ENCODE measurements at places on chromosomes 3 and 15.

DNA sequence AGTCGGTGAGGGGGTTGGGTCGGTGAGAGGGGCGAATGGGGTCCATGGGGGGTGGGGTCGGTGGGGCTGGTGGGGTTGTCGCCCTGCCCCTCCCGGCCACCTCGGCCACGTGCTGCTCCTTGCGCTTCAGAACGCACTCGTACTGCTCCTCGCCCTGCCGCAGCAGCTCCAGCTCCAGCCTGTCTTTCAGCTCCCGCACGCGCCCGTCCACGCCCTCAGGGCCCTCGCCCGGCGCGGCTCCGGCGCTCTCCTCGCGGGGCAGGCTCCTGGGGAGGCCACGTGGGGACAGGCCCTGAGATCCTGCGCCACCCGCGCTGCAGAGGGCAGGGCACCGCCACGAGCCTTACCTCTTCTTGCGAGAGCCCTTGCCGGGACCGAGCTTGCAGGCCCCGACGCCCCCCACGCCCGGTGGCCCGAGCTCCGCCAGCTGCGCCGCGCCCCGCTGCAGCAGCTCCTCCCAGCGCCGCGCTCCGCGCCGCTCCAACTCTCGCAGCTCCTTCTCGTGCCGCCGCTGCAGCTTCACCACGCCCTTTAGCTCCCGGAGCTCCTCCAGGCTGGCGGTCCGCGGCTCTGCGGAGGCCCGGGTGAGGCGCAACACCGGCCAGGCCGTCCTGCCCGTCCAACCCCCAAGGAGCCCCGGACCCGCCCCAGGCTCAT, 8.2 kb upstream of the ANKRD63 start:
- DNase-seq, result no peak
- no peaks in the 10 kb centered on the region for H3K4me1 ChIP-seq
- H3K4me3 ChIP-seq, result no peak overlapping the region
- no peaks in the 10 kb centered on the region for H3K27me3 ChIP-seq
- H3K27ac ChIP-seq, result no peak overlapping the region

DNA sequence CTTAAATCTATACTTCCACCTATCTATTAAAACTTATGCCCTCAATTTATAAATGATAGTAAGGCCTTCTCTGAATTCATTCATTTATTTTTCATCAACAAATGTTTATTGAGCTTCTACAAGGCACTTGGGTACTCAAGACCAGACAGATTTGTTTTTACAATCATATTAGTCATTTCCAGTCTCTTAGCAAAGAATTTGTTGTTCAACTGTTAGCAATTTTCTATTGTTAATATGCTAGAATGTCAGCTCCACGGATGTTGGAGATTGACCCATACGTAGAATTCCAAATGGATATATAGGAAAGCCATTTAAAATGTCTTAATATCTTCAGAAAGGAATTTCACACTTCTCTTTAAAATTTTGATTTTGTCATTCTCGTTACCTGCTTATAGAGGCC, 36.7 kb downstream of the ZBTB38 start:
- no peak overlapping the region for H3K27ac ChIP-seq
- no peak for DNase-seq
- H3K4me3 ChIP-seq, result no peak overlapping the region
- no peaks in the 10 kb centered on the region for H3K27me3 ChIP-seq
- H3K4me1 ChIP-seq, result peaks cover 44% of the 10 kb centered on the region
- peaks cover 48% of the 10 kb centered on the region for H3K36me3 ChIP-seq

GRCh38 chr15:99556578-99556977, 9.2 kb upstream of the MEF2A start:
- no peak overlapping the region for H3K27ac ChIP-seq
- no peaks in the 10 kb centered on the region for H3K36me3 ChIP-seq
- DNase-seq, result no peak
- no peak overlapping the region for H3K4me3 ChIP-seq

- no peaks in the 10 kb centered on the region for H3K4me1 ChIP-seq
- H3K4me3 ChIP-seq, result no peak overlapping the region
- no peaks in the 10 kb centered on the region for H3K27me3 ChIP-seq
- no peak overlapping the region for H3K27ac ChIP-seq
These were observed 598.5 kb downstream of the PDCD6IP start for GRCh38 chr3:34396956-34397355.

DNA sequence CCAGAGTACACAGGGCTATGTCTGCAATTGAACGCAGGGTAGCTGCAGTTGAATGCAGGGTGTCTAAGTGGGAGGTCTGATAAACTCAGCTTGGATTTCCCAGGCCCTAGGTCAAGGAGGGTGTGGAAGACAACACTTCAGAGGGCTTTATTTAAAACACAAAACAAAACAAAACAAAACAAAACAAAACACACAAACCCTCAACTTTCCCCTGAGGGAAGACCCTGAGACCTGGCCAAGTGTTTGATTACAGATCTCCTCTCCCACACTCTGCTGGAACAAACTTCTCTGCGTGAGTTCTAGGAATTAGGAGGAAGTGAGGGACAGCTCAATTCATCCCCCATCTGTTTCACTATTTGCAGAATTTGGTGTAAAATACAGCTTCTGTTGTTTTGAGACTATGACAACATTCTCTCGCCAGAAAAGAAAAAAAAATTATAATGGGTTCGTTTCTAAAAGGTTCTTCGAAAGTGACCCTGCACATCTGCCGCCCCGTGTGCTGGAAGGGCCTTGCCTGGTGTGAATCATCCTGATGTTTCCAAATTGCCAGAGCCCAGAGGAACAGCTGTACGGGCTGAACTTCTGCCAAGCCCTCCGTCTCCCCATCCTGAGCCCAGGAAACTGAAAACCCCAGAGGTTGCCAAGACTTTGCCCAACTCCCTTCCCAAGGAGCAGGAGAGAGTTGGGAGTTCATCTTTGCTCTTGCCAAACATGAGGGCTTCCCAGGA, 73.3 kb upstream of the RAD18 start:
- H3K27me3 ChIP-seq, result no peaks in the 10 kb centered on the region
- no peak for DNase-seq
- H3K36me3 ChIP-seq, result no peaks in the 10 kb centered on the region
- H3K27ac ChIP-seq, result no peak overlapping the region
- no peak overlapping the region for H3K4me3 ChIP-seq

DNA sequence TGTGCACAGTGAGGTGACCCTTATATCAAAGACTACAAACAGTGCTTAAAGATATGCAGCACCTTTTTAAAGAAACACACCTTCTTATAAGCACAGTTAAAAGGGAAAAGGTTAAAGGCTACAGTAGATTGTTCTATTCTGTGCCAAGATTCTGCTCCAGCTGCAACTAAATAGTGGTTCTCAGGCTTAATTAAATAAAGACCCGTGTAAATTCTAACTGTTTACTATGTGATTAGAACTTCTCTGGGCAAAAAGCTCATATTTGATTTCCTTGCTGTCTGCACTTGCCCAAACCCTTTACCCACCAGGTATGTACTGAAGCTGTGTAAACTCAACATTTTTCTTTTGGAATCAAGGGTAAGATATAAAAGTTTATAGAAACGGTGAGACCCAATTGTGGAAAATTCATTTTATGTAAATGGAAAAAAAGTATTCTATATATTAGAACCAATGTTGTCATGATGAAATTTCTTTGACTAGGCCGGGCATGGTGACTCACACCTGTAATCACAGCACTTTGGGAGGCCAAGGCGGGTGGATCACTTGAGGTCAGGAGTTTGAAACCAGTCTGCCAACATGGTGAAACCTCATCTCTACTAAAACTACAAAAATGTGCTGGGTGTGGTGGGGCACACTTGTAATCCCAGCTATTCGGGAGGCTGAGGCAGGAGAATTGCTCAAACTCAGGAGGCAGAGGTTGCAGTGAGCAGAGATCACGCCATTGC, 230.6 kb downstream of the MECOM start:
- H3K4me1 ChIP-seq, result peaks cover 10% of the 10 kb centered on the region
- DNase-seq, result no peak
- H3K27ac ChIP-seq, result no peak overlapping the region
- no peaks in the 10 kb centered on the region for H3K27me3 ChIP-seq

- no peaks in the 10 kb centered on the region for H3K27me3 ChIP-seq
- H3K4me3 ChIP-seq, result no peak overlapping the region
- no peaks in the 10 kb centered on the region for H3K36me3 ChIP-seq
- DNase-seq, result no peak
- no peaks in the 10 kb centered on the region for H3K4me1 ChIP-seq
- no peak overlapping the region for H3K27ac ChIP-seq
These were observed 48.6 kb downstream of the KCNMB2 start for GRCh38 chr3:178584722-178585380.

GRCh38 chr3:3589715-3590130, 209.5 kb upstream of the LRRN1 start:
- no peak overlapping the region for H3K27ac ChIP-seq
- no peak for DNase-seq
- no peaks in the 10 kb centered on the region for H3K36me3 ChIP-seq
- H3K27me3 ChIP-seq, result no peaks in the 10 kb centered on the region
- no peaks in the 10 kb centered on the region for H3K4me1 ChIP-seq
- H3K4me3 ChIP-seq, result no peak overlapping the region

- H3K27me3 ChIP-seq, result no peaks in the 10 kb centered on the region
- H3K36me3 ChIP-seq, result no peaks in the 10 kb centered on the region
- DNase-seq, result peak; percentile 83
- peaks cover 30% of the 10 kb centered on the region for H3K4me1 ChIP-seq
These were observed 156.5 kb downstream of the PGPEP1L start for GRCh38 chr15:98850961-98851572.

DNA sequence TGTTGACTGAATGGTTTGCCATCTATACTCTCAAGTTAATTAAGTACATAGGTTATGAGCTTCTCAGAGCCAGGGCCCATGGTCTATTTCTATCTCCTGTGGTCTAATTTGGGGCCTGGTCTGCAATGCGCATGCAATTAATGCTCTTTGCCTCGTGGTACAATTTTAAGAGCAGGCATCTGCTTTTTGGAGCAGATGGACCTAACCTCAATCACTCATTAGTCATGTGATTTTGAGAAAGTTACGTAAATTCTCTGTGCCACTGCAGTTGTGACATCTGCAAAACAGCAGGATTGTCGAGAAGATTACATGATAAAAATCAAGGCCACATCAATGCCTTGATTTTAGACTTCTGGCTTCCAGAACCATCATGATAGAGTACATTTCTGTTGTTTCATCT, 543.7 kb upstream of the ADAMTS9 start:
- DNase-seq, result no peak
- no peaks in the 10 kb centered on the region for H3K4me1 ChIP-seq
- H3K27me3 ChIP-seq, result no peaks in the 10 kb centered on the region

- DNase-seq, result no peak
- no peak overlapping the region for H3K4me3 ChIP-seq
- H3K4me1 ChIP-seq, result peaks cover 9% of the 10 kb centered on the region
- H3K27me3 ChIP-seq, result no peaks in the 10 kb centered on the region
These were observed 37.1 kb downstream of the PHC3 start for GRCh38 chr3:170144437-170144843.

DNA sequence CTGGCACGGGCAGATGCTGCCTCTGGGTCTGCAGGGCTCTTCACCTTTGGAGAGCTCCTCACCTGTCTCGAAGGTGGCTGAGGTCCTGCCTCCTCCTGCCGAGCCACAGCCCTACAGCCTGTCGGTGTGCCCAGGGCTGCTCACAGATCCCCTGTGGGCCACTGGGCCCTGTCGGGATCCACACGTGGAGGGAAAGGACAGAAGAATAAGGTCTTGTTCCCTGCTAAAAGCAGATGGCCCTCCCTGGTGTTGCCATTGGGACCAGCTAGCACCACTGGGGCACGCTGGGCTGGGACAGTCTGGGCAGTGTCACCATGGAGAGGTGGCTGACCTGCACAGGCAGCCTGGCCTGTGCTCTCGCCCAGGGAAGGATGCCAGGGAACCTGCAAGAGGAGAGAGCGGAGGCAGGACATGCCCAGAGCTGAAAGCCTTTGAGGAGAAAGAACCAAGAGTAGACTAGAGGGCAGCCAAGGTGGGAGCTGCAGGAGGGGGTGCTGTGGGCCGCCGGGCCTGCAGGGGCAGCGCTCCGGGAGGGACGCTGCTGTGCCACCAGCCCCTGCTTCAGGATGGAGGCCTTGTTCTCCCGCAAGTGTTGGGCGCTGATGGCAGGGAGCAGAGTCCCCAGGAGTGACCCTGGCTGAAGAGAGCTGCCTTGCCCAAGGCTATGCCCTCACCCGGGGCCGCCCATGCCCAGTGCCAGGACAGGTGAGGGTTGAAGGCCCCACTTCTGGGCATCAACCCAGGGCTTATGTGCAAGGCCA, 210.2 kb downstream of the XXYLT1 start:
- no peaks in the 10 kb centered on the region for H3K27me3 ChIP-seq
- no peak for DNase-seq
- H3K36me3 ChIP-seq, result peaks cover under 1% of the 10 kb centered on the region

GRCh38 chr3:116200956-116201690, 244.2 kb downstream of the LSAMP start:
- no peak overlapping the region for H3K4me3 ChIP-seq
- no peak for DNase-seq
- no peaks in the 10 kb centered on the region for H3K4me1 ChIP-seq
- no peaks in the 10 kb centered on the region for H3K27me3 ChIP-seq
- H3K27ac ChIP-seq, result no peak overlapping the region
- H3K36me3 ChIP-seq, result no peaks in the 10 kb centered on the region

DNA sequence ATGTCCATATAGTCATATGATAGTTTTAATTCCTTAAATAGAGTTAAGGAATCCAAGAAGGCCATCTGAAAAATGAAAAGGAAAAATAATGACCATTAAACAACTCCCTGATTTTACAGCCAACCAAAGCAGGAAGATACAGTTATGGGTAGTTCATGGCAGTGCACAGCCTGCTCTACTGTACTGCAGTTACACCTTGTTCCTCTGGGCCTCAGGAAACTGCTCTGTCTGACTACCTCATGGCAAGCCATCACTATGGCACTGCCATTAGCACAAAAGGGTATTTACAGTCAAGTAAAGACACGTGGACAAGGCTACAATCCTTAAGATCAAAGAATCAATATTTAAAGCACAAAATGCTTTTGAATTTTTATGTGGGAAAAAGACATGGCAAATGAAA, 19.5 kb downstream of the SECISBP2L start:
- DNase-seq, result no peak
- peaks cover 3% of the 10 kb centered on the region for H3K4me1 ChIP-seq
- no peak overlapping the region for H3K4me3 ChIP-seq
- no peaks in the 10 kb centered on the region for H3K27me3 ChIP-seq
- H3K36me3 ChIP-seq, result peaks cover 23% of the 10 kb centered on the region
- no peak overlapping the region for H3K27ac ChIP-seq

GRCh38 chr3:41893977-41894376, 67.9 kb downstream of the ULK4 start:
- no peak for DNase-seq
- H3K4me1 ChIP-seq, result no peaks in the 10 kb centered on the region
- no peak overlapping the region for H3K4me3 ChIP-seq
- no peak overlapping the region for H3K27ac ChIP-seq
- peaks cover 16% of the 10 kb centered on the region for H3K36me3 ChIP-seq
- no peaks in the 10 kb centered on the region for H3K27me3 ChIP-seq

DNA sequence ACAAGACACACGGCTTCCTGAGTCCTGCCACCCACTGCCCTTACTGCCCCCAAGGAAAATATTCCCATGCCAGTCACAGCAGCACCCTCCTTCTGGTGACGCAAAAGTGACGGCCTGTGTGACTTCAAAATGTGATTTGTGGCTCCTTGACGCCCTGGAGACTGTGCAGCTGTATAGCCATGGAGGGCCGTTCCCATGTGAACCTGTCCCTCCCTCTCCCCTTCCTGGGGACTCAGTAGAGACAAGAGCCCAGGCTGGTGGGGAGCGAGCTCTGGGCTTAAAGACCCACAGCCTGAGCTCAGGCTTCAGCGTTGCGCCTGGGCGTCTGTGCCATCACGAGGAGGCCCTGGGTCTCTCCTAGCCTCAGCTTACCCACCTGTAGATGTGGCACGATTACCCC, 78.2 kb downstream of the TOP2B start:
- no peaks in the 10 kb centered on the region for H3K27me3 ChIP-seq
- no peak overlapping the region for H3K27ac ChIP-seq
- no peak for DNase-seq
- H3K4me1 ChIP-seq, result no peaks in the 10 kb centered on the region

All from activated CD8-positive, alpha-beta T cell treated with anti-CD3 and anti-CD28 coated beads, Interleukin-2, amount 10 ng/mL, durations not matched to agents 7 days and 5 days (primary cell).